ENCODE measurements at places on chromosomes 2 and 18.
A peak's percentile ranks its signal among the peaks of the same experiment; 100 is the strongest.

DNA sequence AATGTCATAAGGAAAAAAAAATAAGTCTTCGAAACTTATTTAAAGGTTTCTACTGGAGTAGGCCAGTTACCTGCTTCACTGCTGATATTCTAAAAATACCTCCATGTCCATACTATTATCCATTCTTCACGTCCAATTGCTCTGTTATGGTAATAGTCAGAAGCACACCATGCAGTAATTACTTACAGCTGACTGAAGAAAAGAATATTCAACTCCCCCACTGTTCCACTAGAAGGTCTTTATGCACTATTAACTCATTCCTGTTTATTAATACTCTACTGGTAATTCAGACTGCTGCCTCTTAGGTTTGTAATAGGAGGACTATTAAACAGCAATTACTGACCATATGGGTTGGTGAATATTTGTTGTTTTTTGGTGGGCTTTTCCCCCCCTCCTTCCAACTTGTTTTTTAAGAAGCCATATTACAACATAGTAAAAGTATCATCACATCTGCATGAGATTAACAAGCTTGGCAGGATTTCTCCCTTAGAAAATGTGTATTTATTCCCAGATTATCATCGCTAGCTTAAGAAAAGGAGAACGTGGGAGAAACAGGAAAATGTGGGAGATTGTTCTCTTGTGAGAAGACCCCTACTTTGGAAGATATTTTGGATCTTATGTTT lies 806.4 kb upstream of the FANCL start:
- no peak for DNase-seq

DNA sequence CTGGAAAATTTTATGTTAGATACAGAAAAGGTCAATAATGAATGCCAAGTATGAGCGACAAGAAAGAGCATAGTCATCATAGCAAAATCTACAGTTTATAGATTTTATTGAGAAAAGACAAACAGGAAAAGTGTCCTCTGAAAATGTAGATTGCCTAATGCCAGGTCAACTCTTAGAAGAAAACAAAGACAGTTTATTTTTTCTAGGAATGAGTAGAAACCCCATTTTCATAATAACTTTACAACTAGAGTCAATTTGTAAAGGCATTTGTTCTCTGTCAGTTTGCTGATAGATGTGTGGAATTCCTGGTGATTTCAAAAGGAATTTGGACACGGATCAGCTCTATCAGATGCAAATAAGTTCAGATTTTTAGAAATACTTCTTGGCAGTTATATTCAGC lies 16.6 kb downstream of the CDH7 start:
- no peak for DNase-seq

DNA sequence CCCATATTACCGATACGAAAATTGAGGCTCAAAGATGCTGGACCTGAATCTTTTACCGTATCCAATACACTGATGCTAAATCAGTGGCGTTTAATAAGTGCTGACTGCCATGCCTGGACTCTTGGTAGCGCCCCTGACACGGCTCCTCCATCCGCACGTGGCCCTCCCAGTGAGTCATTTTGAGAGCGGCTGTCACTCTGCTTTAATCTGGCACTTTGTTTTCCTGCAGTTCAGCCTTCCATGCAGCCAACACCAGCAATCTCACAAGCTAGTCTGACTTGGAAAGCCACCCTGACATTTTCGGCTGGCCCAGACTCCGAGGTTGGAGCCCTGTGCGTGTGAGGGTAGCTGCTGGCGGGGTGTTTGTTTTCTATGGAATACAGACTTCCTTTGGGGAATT lies 155.1 kb upstream of the LMAN1 start:
- peak; percentile 8 for DNase-seq

- no peak for DNase-seq
Observed at GRCh38 chr2:133314795-133315194, 253.5 kb downstream of the NCKAP5 start.

GRCh38 chr2:9771481-9772017 lies 71.7 kb upstream of the TAF1B start:
- DNase-seq, result no peak

- no peak for DNase-seq
Observed at GRCh38 chr2:20384953-20385352, 34.3 kb upstream of the PUM2 start.

GRCh38 chr2:212979046-212979612 lies 172.3 kb downstream of the IKZF2 start:
- DNase-seq, result no peak

GRCh38 chr18:33135951-33136660 lies 304.4 kb downstream of the CCDC178 start:
- no peak for DNase-seq

DNA sequence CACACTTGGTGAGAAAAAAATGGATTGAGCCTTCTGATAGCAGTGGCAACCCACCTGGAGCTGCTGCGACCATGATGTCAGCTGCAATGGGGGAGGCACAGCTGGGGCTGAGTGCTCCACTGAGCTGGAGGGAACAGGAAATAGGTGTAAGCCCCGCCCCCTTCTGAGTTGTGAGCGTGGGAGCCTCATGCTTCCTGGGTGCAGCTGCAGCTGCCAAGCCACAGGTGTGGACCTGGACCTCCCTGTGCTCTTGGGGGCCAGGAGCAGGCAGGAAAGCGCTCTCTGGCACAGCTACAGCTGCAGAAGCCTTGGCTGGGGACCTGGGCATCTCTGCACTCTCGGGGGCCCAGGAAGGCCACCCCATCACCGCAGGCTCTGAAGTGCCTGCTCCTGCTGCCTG lies 970.6 kb downstream of the DCDC2C start:
- DNase-seq, result no peak

DNA sequence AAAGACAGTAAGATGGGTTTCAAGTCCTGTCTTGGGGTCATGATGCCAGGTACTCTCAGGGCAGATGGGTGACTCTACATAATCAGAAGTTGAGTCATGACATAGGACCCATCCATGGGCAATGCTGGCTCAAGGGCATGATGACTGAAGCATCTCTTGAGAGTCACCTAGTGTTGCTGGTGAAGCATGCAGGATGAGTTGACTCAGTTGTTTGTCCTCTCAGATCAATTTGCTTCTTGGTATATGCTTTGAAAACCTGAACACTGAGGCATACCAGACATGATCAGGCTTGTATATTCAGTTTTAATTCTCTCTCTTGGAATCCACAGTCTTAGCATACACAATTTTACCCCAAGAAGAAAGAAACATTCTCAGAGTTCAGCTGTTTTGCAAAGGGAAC lies 658.9 kb upstream of the NXPH2 start:
- no peak for DNase-seq

- no peak for DNase-seq
Observed at GRCh38 chr2:117169036-117169765, 645.3 kb upstream of the DDX18 start.

- DNase-seq, result no peak
Observed at GRCh38 chr2:233062451-233062850, 2.3 kb downstream of the INPP5D start.

- no peak for DNase-seq
Observed at GRCh38 chr2:854460-854859, 96.2 kb upstream of the SNTG2 start.

GRCh38 chr2:114821055-114821454 lies 378.6 kb downstream of the DPP10 start:
- no peak for DNase-seq

GRCh38 chr2:162344617-162344950 lies 652 bp downstream of the GCA start:
- DNase-seq, result no peak

GRCh38 chr2:159226059-159226461 lies 60.4 kb downstream of the WDSUB1 start:
- DNase-seq, result no peak

DNA sequence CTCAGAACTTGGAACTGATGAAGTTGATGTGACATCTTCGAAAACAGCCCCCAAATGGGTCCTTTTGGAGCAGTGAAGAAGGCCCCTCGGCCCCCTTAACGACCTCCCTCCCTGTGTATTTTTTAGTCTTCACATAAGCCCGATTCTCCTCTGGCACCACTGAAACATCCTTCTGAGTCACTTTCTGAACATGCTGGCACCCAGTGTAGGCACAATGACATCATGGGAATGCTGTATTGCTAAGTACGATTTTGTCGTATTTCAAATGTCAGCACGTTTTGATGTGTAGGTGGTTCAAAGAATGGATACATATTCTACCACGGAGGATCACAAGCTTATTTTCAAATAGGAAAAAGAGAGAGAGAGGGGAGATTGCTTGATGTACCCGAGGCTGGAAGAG lies 111.7 kb upstream of the RIOK3 start:
- no peak for DNase-seq

GRCh38 chr2:139122711-139123158 lies 342.5 kb upstream of the NXPH2 start:
- DNase-seq, result no peak

DNA sequence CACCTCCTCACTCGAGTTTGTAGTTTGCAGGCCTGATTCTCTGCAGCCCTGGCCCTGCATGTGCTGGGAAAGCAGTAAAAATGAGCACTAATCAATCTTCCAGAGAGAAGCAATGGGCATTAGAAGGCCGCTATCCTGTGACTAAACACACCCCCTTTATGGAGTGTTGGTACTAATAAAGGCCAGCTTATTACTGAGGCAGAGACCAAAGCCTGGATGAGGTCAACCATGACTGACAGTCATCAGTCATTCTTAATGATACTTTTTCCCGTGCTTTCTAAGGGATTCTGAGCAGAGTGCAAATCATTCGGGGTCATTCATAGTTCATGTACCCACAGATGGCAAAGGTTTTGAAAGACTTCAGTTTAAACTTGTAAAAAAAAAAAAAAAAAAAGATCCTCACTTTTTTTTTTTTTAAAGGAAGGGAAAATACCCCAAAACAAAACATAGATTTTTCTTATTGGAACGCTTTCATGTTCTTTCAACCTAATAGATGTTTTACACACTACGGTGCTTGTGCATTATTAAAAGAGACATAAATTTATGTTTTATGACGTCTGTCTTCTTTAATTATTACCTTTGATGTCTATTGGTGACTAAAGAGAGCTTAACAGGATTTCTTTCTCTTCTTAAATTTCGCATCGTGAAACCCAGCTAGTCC lies 13.2 kb downstream of the TSHZ1 start:
- no peak for DNase-seq

DNA sequence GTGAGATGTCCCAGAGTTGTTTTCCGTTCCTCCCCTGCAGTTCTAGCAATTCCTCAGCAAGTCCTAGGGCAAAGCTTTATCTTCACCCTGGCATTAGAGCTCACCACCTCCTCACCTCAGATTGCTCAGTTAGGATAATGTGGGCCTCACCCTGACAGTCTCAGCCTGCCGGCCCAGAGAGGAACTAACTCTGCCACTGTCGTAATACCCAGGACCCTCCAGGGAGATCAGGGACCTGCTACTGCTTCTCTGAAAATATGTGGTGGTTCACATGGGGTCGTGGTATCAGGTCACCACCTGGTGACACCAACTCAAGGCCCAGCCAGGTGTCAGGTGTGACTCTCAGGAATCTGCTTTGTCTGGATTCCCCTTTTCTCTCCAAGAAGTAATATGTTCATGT lies 120.7 kb downstream of the FEZ2 start:
- no peak for DNase-seq

DNA sequence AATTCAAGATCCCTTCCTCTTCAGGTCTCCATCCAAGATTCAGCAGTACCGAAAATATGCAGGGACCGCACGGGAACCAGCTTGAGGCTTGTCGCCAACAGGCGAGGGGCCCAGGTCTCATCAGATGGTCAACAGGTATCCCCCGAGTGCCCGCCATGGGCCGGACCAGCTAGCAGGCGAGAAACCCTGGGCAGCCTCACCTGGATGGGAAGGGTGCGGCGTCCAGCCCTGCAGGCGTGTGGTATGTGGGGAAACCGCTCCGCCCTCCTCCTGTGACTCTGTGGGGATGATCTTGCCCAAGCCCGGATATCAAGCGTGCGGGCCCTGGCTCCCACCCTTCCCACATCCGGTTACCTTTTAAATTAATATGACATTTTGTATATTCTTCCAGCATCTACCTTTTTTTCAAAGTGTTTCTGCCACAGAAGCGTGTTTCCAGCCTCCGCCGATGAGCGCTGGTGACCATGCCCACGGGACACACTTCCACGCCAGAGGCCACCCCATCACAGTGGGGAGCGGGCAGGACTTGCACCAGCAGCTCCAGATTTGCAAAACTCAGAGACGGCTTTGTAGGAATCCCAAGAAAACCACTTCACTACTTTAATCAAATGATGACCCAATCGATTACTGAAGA lies 33.2 kb downstream of the ZNF516 start:
- DNase-seq, result no peak

DNA sequence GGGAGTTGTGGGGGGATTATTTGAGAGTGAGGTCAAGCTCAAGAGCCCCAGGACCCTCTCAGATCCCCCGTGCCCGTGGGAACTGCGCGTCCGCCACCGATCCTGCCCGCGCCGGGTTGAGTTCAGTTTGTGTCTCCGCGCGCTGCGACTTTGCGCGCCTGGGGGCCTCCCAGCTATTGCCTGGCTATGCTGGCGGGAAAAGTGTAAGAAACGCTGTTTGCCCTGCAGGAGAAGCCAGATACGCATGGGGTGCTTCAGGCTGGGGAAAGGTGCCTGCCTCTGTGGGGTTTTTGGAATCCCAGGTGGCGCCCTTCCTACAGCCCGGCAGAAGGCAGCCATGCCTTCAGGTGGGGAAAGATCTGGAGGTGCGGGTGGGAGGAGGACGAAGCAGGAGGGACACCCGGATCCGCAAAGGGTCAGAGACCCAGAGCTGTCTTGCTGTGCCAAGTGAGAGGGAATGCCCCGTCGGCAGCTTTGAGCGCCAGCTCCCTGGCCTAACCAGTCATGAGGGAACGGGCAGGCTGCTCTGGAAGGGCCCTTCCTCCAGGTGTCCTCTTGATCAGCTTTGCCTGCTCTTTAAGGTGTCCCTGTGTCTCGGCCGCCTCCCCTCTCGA lies 22.5 kb downstream of the TEX44 start:
- no peak for DNase-seq

- DNase-seq, result no peak
Observed at GRCh38 chr2:53437371-53437770, 330.2 kb upstream of the CHAC2 start.

DNA sequence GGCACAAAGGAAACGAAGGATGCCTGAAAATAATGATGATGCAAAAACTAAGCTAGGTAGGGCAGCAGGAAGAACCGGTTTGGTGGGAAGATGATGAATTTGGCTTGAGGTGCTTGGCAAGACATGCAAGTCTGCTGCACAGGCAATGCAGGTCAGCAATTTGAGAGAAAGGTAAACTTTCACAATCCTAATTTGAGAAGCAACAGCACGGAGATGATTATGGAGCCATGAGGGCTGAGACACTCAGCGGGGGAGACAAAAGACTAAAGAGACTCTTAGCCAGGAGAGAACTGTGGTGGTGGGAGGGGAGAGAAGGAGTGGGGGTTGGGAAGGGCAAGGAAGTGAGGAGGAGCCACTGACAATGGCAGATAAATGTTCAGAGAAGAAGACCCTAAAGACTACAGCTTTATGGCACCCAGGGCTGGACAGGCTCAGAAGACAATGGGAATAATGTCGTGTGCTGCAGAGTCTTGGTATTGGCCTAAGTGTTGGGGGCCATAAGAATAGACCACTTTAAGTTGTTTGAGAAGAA lies 19.4 kb upstream of the RNF149 start:
- no peak for DNase-seq

DNA sequence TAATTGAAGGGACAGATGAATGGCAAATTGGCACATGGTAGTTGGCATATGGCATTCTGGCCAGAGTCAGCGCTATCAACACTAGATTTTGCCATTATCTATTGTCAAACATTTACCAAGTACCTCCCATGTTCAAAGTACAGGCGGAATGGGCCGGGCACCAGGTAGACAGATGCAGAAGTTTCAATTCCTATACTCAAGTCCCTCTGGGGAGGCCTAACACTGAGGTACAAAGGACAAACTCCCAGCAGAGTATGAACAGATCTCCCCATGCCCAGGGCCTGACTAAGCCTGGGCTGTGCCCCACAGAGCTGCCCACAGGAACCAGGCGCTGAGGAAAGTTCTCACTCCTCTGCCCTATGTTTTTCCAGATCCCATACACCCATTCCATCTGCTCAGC lies 257.5 kb upstream of the KLHL29 start:
- no peak for DNase-seq
